ENCODE measurements at places on chromosomes 6 and 20.

DNA sequence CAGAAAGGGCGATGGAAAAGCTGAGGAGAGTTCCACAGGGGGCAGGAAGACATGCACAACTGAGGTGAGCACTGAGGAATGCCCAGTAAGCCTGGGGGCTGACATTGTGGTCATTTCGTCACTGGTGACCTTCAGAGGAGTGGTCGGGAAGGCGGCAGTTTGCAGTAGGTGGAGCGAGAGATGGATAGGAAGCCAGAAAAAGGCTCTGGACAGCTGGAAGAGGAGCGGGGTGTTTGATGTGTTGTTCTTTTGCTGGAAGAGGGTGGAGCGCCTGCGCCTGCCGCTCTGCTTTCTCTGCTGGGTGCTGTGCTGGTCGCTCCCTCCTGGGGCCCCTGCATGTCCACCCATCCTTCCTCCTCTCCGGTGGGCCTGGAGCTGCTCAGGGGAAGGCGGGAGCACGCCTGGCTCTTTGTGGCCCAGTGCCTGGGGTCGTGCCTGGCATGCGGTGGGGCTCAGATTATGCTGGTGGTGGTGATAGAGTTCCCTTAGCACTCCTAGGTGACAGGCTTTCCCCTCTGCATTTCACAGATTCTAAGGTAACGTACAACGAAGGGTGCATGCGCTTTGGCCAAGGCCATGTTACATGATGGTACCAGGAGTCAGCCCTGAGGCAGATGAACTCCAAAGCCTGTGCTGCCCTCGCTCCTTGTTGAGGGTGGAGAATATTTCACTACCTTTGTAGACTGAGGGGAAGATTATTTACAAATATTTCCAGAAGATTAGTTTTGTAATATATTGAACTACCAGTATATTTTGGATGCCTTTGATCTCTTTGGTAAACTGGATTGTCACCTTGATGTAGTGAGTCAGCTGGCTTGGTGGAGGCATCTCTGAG lies 20.9 kb downstream of the ARID1B start:
- no peak for DNase-seq

GRCh38 chr6:70996106-70996505 lies 39.2 kb upstream of the B3GAT2 start:
- no peak for DNase-seq

GRCh38 chr6:125728739-125729138 lies 20.7 kb upstream of the HEY2 start:
- peak; percentile 37 for DNase-seq

DNA sequence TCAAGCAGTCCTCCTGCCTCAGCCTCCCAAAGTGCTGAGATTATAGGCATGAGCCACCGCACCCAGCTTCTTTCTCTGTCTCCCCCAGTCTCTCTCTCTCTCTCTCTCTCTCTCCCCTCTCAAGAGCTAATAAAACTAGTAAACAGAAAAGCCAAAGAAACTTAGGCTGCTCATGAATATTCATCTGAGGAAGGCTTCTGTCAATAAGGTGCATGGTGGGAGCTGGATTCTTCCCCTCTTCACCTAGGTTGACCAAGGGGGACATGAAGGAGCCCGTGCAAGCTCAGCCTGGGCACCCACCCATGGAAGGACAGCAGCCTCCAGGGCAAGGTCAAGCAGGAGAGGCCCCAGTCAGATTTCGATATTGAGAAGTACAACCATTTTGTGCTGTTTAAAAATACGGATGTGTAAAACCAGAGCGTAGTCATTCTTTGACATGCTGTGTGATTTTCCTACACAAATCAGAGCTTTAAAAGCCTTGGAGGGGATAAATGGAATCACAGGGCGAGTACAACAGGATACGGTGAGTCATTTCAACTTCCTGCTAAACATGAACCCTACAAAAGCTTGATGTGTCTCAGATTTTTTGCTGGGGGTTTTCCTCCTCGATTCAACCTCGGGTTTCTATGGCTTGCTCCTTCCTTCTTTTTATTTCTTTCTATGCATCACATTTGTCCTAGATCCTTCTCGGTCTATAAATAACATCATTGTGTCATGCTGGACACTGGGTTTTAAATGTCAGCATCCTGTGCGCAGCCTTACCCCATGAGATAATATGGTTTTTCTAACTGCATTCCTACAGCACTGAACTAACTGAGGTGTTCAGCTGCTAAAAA lies 368.9 kb upstream of the JARID2 start:
- DNase-seq = peak; percentile 87

- no peak for DNase-seq
Measured at GRCh38 chr6:94735270-94735669, 842.1 kb upstream of the MANEA start.

- no peak for DNase-seq
Measured at GRCh38 chr6:11403035-11403601, 134.4 kb upstream of the TMEM170B start.

DNA sequence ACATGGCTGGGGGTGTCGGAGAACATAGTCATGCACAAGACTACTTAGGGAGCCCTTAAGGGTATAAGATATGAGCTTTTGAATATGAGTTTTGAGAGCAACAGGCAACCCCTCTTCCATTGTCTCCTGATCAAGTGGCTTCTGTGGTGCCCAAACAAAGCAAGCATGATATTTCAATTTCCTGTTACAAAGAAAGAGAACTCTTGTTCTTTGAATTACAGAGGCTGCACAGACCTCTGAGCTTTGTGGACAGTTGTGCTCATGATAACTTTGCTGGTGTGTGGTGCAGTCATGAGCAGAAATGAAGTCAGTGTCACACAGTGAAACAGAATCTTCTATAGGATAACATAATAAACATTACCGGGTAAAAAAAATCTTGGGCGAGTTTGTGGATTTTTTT lies 66.8 kb upstream of the THEMIS start:
- DNase-seq = no peak

All from epithelial cell of esophagus (primary cell).